ENCODE measurements at places on chromosomes 4 and X. TPM values are rescaled to one million over a fixed set of nuclear protein-coding genes. Genes with fewer than 3 reads are reported as not detected.
A peak's percentile ranks its signal among the peaks of the same experiment; 100 is the strongest.

DNA sequence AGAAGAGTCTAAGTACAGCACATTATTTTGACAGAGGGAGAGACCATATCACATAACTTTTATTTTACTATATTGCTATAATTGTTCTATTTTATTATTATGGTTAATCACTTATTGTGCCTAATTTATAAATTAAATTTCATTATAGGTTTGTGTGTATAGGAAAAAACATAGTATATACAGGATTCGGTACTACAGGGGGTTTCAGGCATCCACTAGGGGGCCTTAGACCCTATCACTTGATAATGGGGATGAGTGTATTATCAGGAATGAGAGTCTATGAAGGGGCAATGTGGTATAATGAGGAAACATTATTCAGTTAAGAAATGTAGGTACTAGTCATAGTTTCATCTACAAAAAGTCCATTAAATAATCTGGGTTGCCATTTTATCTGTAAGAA lies 833.1 kb downstream of the C4orf33 start:
- H3K4me1 ChIP-seq: peaks cover 3% of the 10 kb centered on the region
- H3K36me3 ChIP-seq: no peaks in the 10 kb centered on the region
- no peaks in the 10 kb centered on the region for H3K27me3 ChIP-seq

GRCh38 chrX:22389556-22390179 lies 117.0 kb downstream of the CBLL2 start:
- no peaks in the 10 kb centered on the region for H3K27me3 ChIP-seq
- no peak overlapping the region for H3K27ac ChIP-seq
- no peak overlapping the region for H3K4me3 ChIP-seq
- no peaks in the 10 kb centered on the region for H3K4me1 ChIP-seq

GRCh38 chr4:2462218-2462991 lies 6.5 kb upstream of the RNF4 start:
- peak overlapping the region; percentile 34 for H3K4me3 ChIP-seq
- no peak overlapping the region for H3K27ac ChIP-seq
- H3K36me3 ChIP-seq: no peaks in the 10 kb centered on the region
- DNase-seq: peak; percentile 81
- H3K27me3 ChIP-seq: peaks cover 13% of the 10 kb centered on the region

- H3K27me3 ChIP-seq: no peaks in the 10 kb centered on the region
- no peak overlapping the region for H3K27ac ChIP-seq
- DNase-seq: no peak
- H3K4me3 ChIP-seq: no peak overlapping the region
Observed at GRCh38 chrX:84322083-84322827, 134.3 kb upstream of the RPS6KA6 start.

- H3K4me1 ChIP-seq: peaks cover 5% of the 10 kb centered on the region
- H3K4me3 ChIP-seq: no peak overlapping the region
- DNase-seq: no peak
- peaks cover 6% of the 10 kb centered on the region for H3K36me3 ChIP-seq
- no peak overlapping the region for H3K27ac ChIP-seq
Observed at GRCh38 chr4:16079046-16079445, 4.8 kb downstream of the PROM1 start.

SMIM31 gene
- not detected for total RNA-seq

BMX gene
- total RNA-seq: not detected
